ENCODE measurements at places on chromosomes 1 and 21.

DNA sequence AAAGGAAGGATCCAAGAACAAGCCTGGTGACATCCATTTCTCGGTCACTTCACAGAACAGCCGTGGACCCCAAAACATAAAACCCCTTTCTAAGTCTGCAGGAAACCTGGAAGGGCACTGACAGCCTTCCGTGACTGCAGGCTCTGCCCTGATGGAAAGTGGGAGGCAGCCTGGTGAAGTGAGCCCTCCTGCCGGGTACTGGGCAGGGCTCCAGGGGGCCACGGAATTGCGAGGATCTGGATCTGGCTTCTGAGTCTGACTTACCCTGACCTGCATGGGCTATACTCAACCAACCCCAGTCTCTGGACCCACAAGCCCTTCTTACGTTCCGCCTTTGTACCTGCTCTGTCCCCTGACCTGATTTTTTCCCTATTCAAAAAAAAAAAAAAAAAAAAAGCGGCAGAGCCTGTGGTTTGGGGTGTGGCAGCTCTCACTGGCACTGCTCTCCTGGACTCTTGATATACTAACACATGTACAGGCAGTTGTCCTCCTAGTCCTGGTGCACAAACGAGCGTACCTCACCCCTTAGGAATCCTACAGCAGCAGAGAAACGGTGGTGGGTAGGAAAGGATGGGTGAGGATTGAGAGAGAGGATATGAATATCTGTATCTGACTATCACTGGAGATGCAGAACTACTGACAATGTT lies 82.9 kb downstream of the BEND5 start:
- no peak for DNase-seq

DNA sequence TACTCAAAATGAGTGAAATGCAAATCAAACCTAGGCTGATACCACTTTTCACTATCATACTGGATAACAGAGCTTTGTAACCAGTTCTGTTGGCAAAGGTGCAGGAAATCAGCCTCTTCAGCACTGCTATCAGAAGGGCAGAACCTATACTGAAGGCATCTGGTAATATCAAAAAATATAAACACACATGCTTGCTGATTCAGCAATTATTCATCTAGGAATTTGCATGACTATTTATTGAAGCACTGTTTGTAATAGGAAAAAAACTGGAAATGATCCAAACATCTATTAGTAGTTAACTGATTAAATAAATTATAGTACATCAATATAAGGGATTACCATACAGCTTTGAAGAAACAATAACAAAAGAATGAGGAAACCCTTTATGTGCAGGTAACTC lies 21.4 kb downstream of the ARHGAP29 start:
- DNase-seq: no peak

DNA sequence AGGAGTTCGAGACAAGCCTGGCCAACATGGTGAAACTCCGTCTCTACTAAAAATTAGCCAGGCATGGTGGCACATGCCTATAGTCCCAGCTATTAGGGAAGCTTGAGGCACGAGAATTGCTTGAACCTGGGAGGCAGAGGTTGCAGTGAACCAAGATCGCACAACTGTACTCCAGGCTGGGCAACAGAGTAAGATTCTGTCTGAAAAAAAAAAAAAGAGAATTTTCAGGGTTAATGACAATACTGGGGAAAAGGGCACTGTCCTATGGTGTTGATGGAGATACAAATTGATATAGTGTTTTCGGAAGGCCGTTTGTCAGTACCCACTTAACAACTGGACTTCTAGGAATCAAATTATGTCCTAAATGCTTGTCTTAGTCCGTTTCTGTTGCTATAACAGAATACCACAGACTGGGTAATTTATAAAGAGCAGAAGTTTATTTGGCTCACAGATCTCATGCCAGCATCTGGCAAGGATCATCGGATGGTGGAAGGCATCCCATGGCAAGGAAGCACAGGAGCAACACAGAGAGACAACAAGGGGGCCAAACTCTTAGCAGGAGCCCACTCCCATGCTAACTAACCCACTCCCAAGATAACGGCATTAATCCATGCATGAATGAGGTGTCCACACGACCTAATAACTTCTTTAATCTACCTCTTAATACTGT lies 41.3 kb downstream of the ZBTB8A start:
- no peak for DNase-seq

- DNase-seq: no peak
Measured at GRCh38 chr1:17104782-17105181, 14.5 kb downstream of the PADI2 start.

- no peak for DNase-seq
Measured at GRCh38 chr1:187933562-187934419, 1105.0 kb downstream of the PLA2G4A start.

GRCh38 chr21:42784276-42784675 lies 95.1 kb downstream of the WDR4 start:
- DNase-seq: no peak

GRCh38 chr1:223460566-223461189 lies 67.5 kb downstream of the CCDC185 start:
- no peak for DNase-seq

GRCh38 chr21:14382486-14382834 lies 486 bp downstream of the HSPA13 start:
- DNase-seq: no peak

GRCh38 chr1:76162254-76162653 lies 87.7 kb downstream of the ST6GALNAC3 start:
- DNase-seq: no peak

DNA sequence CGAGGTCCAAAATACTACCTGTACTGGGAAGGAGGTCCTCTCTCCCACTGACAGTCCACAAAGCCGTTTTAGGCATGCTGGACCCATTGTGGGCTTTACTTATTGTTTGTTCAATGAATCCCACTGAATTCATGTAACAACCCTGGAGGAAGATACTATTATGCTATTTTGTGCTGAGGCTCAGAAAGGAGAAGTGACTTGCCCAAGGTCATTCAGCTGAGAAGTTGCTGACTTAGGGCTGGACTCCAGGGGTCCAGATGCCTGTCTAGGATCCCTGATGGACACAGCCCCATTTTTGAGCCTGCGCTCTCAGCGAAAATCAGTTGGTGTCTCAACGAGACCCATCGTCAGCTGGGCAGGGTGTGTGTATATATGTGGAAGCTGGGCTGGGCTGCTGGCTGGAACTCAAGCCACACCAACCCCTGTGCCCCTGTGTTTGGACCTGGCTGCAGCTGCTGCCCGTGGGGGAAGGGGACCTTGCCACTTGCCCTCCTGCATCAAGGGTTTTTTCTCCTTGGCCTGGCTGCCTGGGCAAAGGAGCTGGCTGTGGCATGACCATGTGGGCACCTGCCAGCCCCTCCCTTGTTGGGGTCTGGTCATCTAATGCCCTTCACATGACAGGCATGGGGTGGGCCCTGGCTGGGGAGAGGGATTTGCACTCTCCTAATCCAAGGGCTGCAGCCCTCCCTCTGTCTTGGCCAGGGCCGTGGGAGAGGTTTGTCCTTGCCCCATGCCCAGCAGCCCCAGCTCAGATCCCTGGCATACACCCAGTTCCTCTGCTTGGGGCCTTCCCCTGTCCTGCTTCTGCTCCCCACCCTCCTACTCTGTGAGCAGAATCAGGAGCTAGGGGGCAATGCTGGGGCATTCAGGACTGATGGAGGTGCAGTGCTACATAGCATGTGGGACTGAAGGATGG lies 15.0 kb downstream of the KCNQ4 start:
- no peak for DNase-seq
